ENCODE measurements at places on chromosomes 7 and 10. TPM values are rescaled to one million over a fixed set of nuclear protein-coding genes. Genes with fewer than 3 reads are reported as not detected.
A peak's percentile ranks its signal among the peaks of the same experiment; 100 is the strongest.

GRCh38 chr10:122373108-122373507, 1.4 kb upstream of the PLEKHA1 start:
- no peak for DNase-seq

The MCM10 gene
- 26.1 TPM for total RNA-seq

DNA sequence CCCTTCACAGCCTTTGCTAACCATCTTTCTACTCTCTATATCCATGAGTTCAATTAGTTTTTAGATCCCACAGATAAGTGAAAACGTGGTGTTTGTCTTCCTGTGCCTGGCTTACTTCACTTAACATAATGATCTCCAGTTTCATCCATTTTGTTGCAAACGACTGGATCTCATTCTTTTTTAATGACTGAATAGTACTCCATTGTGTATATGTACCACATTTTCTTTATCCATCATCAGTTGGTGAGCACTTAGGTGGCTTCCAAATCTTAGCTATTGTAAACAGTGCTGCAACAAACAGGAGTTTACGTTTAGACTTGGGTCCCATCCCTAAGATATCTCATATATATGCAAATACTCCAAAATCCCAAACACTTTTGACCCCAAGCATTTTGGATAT, 9.1 kb downstream of the CDC123 start:
- DNase-seq: no peak

The SUN3 gene
- total RNA-seq: not detected

DNA sequence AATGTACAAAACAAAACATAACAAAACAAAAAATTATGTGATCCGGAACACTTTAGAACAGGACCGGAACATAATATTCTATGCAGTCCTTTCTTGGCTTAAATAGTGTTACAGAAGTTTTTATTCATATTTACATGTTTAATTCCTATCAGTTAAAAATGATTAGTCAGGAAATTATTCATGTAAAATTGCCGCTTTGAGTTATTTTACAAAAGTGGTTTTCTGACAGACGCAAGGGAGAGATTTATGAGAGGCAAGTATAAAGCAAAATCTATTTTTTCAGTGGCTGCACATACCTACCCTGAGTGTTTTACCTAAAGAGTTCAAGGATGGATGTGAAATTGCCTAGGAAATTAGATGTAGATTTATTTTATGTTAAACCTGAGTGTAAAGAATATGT, 230.7 kb upstream of the DKK1 start:
- DNase-seq: no peak

DNA sequence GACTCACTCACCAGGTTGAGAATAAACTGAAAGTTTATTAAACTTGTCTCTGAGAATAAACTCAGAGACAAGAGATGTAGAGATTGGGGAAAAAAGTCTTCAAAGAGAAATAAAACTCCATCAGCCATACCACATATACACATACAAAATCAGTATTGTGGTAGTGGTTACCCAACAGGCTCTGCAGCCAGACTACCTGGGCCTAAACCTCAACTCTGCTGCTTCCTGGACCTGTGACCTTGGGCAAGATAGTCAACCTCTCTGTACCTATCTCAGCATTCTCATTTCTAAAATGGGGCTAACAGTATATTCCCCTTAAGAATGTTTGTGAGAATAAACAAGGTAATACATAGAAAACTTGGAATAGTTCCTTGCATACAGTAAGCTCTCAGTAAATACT, 15.3 kb downstream of the TPK1 start:
- DNase-seq: no peak

DNA sequence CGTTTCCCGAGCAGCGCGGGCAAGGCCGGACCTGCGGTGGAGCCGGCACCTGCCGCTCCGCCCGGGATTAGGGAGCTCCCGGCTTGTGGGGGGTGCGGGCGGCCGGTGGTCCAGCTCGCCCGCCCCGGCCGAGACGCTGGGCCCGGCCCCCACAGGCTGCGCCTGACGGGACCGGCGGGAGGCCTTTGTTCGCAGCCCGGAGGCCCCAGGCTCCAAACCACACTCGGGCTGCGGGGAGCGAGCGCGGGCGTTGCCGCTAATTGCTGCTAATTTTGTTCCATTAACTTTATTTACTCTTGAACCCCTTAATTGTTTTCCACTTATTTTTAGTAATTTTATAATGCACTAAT, 9.6 kb downstream of the UNCX start:
- DNase-seq: no peak

GRCh38 chr10:804191-804781, 114.8 kb upstream of the DIP2C start:
- DNase-seq: no peak

DNA sequence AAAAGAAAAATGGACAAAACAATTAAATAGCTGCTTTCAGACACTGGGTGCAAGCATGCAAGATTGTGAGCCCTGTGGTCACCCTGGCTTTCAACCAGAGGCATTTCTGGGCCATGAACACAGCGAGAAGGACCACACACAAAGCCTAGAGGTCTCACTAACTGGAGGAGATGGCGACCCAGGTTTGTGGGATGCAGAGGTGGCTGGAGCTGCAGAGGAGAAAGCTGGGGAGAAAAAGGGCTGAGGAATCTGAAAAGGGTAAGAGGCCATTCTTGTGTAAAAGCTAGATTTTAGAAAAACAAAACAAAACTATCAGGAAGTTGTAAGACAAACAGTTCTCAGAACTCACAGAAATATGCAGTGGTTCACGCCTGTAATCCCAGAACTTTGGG, 30.1 kb upstream of the PTPRN2 start:
- DNase-seq: no peak

- DNase-seq: no peak
These were observed 964.6 kb upstream of the CELF2 start for GRCh38 chr10:10053051-10053450.

DNA sequence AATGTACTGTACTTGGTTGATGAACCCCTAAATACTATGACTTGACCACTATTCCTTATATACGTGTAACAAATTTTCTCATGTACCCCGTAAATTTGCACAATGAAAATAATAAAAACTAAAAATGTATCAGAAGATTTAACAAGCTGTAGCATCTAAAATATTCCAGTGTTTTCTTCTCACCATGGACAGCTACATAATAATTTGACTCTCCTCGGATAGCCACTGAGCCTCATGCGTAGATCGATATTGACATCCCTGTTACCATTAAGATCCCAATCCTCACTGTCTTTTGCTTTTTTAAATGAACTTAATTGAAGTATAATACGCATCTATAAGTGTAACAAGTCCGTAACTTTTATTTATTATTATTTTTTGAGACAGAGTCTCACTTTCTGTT, 179.7 kb upstream of the C7orf33 start:
- no peak for DNase-seq

DNA sequence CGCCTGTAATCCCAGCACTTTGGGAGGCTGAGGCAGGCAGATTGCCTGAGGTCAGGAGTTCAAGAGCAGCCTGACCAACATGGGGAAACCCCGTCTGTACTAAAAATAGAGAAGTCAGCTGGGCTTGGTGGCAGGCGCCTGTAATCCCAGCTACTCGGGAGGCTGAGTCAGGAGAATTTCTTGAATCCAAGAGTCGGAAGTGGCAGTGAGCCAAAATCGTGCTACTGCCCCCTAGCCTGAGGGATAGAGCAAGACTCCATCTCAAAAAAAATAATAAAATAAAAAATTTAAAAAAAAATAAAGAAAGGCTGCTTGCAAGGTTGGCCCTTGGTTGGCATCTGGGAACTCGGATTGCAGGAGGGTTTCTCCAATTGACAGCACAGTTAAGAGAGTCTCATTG, 221.6 kb downstream of the DGKI start:
- peak; percentile 58 for DNase-seq

The LRIT1 gene
- not detected for total RNA-seq
